ENCODE measurements at places on chromosomes 7 and 10.

GRCh38 chr10:34514290-34514689, 300.8 kb downstream of the PARD3 start:
- DNase-seq: no peak

DNA sequence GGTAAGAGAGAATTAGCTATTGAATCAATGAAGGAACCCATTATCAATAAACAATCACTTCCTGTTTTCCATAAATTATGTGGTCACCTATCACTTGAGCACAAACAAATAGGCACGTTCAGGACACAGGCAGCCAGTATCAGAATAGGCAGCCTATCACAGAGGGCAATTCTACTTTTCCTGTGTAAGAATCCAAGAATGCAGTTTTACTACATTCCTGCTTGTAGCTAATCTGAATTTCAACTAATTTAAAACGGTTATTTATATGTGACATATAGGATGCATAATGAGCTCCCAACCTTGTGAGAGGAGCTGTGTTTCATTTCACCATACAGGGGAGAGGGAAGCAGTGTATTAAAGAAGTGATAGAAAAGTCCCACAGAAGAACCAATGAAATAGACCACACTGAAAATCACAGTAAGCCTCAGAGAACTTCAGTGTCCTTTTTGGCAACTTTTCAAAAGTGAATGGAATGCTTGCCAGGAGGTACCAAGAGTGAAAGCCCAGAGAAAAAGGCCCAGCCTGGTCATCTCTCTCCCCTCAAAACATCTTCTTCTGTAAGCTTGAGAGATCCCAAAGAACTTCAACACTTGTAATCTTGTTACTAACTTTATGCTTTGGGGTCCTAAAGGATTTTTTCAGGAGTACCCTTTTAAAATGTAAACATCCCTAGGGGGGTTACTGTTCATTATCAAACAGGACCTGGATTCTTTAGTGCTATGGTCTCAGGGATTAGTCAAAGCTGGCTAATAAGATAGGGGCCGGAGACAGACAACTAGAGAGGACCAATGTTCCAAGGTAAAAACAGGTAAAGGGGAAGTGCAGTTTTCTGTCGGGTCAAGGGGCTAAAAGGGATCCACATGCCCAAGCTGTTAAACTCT, 1.3 kb downstream of the IMMP2L start:
- DNase-seq: no peak

- no peak for DNase-seq
Observed at GRCh38 chr10:74923556-74923955, 97.2 kb downstream of the KAT6B start.

- no peak for DNase-seq
Observed at GRCh38 chr7:45188736-45189135, 31.1 kb downstream of the RAMP3 start.

DNA sequence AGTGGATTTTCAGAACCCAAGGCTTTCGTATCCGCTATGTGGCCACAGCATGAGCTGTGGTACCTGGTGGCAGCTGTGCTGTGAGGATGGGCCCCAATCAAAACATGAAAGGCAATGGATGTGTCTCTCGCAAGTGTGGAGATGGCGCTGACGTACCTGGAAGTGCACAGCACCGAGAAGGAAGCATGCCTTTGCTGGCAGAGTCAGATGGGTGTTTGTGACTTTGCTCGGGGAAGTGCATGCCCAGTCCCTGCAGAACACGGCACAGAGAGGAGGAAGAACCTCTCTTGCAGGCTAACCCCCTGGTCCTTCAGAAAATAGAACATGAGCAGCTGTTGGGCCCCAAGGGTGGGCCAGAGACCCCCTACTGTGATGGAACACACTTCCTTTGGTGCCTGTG, 654.1 kb upstream of the ZWINT start:
- DNase-seq: no peak

DNA sequence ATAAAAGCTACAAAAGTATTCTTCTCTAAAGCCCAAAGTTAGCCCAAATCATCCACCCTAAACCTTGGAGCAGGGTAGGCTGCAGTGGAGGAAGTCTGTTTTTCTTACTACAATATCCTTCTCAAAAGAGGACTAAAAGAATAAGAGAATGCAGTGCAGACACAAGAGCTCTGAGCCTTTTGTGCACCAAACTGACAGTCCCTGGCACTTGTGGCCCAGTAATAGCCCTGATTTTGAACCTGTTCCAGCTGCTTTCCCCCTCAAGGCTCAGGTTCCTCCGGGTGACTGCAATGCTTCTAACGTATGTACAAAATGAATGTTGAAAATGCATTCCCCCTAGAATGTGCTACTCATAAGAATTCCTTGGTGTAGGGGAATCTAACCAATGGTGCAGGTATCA, 154.4 kb downstream of the JAZF1 start:
- no peak for DNase-seq

- no peak for DNase-seq
Observed at GRCh38 chr7:389911-390601, 100.1 kb downstream of the FOXL3 start.

GRCh38 chr10:131746241-131746711, 154.5 kb upstream of the PPP2R2D start:
- DNase-seq: no peak

DNA sequence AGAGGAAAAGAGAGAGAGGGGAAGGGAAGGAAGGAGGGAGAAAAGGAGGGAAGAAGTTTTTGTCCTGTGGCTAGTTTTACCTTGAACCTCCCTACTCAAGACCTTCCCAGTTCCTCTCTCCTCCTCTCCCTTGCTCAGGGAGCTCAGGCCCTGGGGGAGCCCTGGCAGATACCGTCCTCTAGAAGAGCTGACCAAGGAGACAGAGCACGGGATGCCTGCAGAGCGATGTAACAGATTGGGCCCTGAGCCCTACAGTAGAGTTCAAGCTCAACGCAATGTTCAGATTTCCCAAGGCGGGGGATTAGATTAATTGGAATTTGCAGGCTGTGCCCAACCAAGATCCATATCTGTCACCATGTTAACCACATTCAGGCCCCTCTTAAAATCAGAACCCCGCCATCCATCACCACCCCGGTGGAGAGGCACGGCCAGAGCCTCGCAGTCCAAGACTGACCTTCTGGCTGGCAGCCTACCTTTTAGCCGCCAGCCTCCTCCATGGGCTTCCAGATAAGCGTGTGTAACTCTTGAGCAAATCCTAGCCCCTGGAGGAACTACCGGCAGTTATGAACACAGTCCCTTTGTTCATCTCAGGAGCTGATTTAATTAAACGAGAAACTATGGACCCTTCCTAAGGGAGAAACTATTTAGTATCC, 70.6 kb downstream of the KCNMA1 start:
- no peak for DNase-seq

- no peak for DNase-seq
Observed at GRCh38 chr10:36802490-36803153, 322.8 kb upstream of the ANKRD30A start.

DNA sequence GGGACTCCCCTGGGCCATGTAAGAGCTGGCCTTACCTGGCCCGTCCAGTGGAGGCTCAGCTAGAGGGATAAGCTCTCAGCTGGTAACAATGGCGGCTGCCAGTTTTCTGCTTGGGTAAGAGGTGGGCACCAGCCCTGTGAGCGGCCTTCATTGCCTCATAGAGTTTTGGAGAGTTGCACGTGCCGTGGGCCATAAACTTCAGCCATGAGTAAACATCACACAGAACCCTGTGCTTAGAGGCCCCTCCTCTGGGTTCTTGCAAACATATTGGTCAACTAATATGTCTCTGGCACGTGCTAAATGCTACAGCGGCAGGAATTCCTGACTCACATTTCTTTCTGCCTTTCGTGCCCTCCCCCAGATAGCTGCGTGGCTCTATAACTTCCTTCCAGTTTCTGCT, 103.9 kb upstream of the LEP start:
- DNase-seq: no peak

DNA sequence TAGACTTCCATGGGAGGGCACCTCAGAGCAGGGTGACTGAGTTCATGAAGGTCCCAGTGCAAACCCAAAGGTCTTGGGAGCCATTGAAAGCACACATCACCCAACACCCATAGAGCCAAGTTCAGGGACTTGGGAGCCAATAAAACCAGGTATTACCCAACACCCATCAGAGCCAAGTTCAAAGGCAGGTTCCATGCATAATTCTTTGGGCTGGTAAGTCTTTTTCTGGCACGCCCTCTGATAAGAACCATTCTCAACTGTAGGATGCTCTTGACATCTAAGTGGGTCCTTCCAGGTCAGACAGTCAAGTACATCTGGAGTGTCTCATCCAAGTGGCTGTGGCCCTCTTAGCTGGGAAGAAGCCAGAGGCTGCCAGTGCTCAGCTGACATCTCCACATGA, 63.2 kb downstream of the EBF3 start:
- DNase-seq: no peak

- DNase-seq: no peak
Observed at GRCh38 chr10:132266594-132267161, 41.1 kb downstream of the STK32C start.

DNA sequence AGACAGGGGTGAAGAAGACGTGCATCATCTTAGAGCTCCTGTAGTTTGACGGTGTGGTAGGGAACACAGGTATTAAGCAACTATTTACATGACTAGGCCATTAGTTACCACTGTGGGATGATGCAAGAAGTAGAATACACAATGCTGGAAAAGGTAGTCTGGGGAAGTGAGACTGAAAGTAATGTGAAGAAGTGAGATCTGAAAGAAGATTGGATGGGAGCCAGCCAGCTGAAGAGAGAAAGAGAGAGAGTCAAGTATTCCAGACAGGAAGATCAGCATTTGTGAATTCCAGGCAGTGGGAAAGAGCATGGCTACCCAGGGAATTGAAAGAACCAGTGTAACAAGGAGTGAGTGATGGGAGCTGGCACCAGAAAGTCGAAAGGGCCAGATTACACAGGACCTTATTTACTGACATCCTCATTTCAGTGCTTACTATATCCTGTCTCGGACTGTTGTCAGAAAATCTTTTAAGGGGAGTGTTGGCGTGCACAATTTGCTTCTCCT, 4.0 kb upstream of the CFAP58 start:
- no peak for DNase-seq

DNA sequence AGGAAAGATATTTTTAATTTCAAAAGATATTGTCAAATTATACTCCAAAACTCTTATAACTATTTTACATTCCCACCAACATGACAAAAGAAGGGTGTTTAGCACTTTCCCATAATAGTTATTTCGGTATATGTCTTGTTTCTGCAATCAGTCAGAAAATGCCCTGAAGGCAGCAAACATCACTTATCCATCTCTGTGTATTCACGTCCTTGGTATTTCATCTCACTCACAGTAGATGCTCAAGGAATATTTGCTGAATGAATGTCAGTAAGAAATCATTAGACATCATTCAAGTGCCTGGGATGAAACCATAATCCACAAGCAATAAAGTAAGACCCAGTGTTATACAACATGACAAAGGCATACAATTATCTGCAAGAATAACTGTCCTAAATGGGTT, 112.7 kb downstream of the GFRA1 start:
- no peak for DNase-seq

Measured in stimulated activated CD4-positive, alpha-beta T cell treated with anti-CD3 and anti-CD28 coated beads, Interleukin-1b, Interleukin-23, amount 100 ng/mL, for 4 hours (primary cell).